ENCODE measurements at places on chromosomes 2 and 18.

DNA sequence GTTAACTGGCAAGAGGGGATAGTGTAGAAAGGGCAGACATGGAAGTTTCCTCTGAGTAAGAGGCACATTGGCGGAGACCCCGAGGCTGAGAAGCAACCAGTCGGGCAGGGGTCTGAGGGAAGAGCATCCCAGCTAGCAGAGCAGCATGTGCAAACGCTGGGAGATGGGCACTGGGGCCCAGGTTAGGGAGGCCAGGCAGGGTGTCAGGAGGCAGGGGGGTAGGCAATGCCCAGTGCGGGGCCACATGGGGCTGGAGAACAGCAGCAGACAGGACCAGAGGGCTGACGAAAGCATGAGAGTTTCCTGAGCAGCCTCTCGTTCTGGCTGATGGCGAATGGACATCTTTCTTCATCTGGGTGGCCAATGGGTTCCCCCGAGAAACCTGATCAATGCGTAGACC lies 88.2 kb downstream of the INPP5D start:
- DNase-seq, result no peak

DNA sequence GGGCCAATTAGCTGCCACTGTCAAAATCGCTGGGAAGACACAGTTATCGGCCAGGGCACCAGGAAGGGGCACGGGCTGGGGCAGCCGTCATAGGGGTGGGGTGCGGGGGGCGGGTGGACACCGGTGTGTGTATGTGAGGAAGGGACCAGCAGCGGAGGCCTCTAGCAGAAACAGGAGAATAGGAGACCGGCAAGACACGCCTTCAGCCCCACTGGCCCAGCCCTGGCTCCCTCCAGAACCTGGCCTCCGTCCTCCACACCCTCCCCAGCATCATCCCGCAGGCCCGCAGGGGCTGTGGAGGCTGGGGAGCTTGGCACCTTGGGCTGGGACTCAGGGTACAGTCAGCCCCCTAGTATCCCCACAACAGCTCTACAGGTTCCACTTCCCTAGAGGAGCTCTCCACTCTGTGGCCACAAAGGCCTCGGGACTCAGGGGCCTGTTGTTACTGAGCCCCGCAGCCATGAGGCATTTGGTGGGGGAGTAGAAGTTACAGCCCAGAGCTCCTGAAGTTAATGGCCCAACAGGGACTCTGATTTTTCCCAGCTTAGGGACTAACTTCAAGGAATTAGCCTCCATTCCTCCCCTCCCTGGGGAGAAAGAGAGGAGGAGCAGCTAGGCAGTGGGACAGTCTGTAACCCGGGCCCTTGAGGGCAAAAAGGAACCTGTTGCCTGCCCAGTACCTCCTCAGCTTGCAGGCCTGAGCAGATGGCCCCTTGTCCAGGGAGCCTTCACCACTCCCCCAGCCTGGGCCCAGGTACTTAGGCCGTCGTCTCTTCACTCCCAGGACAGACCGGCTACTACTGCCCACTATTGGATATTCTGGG lies 19.9 kb downstream of the SH2D6 start:
- DNase-seq, result no peak

DNA sequence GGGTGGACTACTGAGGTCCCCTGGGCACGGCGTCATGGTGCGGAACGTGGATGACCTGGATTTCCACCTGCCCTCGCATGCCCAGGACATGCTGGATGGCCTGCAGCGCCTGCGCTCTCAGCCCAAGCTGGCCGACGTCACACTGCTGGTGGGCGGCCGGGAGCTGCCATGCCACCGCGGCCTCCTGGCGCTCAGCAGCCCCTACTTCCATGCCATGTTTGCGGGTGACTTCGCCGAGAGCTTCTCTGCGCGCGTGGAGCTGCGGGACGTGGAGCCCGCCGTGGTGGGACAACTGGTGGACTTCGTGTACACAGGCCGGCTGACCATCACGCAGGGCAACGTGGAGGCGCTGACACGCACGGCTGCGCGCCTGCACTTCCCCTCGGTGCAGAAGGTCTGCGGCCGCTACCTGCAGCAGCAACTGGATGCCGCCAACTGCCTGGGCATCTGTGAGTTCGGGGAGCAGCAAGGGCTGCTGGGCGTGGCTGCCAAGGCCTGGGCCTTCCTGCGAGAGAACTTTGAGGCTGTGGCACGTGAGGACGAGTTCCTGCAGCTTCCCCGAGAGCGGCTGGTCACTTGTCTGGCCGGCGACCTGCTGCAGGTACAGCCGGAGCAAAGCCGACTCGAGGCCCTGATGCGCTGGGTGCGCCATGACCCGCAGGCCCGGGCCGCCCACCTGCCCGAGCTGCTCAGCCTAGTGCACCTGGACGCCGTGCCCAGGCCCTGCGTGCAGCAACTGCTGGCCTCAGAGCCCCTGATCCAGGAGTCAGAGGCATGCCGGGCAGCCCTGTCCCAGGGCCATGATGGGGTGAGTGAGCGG lies 2.5 kb downstream of the KLHL30 start:
- DNase-seq, result no peak

DNA sequence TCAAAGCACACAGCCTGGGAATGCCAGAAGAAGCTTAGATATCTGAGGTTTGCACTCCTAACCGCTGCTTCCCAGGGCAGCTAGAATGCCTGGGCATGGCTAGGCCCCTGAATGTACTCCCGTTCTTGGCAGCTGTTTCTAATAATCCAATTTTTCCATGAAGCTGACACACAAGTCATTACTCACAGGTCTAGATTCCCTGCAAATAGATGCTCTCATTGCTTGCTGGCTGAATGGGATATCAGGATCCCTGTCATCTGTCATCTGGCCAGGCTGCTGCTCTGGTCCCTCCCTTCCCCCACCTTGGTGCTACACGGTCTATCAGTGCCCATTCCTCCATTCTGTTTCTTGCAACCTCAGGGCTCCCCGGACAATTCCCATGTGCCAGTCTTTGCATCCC lies 40.7 kb upstream of the TEX51 start:
- DNase-seq, result no peak

- no peak for DNase-seq
Measured at GRCh38 chr2:234845602-234846590, 105.9 kb upstream of the SH3BP4 start.

DNA sequence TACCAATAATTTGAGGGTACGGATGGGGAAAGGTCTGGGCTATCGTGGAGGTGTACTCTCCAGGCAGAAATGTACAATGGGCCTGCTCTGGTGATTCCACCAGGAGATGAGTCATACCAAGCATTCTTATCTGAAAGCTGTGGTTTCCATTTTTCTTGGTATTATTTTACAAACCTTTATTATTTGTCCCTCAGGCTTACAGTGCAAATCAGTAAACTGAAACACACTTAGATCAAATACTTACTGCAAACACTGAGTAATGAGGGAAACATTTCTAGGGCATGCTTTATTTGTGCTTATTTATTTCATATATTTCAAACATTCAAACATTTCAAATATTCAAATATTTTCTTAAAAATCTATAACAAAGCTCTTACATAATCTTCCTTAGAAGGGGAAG lies 319.8 kb downstream of the RND3 start:
- DNase-seq, result peak; percentile 47

DNA sequence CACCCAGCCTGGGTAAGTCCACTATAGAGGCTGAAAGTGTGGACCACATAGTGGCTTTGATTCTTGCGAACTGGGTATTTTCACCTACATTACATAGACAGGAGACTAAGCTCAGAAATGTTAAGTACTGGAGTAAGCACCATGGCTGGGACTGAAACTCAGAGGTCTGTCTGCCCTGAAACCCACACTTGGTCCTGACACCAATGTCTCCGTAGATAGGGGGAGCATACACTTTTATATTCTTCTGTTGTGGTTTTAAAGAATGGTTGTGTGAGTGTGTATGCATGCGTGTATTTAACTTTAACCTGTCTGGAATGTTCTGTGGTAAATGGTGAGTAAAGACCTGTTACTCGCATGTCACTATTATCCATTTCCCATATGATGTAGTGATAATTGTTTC lies 10.3 kb upstream of the NPPC start:
- DNase-seq, result no peak
